ENCODE measurements at places on chromosomes 7 and 10.

GRCh38 chr7:55476852-55477780 is 95.2 kb downstream of the VOPP1 start:
- no peak for DNase-seq

GRCh38 chr7:93476491-93477344 is 97.8 kb downstream of the CALCR start:
- DNase-seq = no peak

DNA sequence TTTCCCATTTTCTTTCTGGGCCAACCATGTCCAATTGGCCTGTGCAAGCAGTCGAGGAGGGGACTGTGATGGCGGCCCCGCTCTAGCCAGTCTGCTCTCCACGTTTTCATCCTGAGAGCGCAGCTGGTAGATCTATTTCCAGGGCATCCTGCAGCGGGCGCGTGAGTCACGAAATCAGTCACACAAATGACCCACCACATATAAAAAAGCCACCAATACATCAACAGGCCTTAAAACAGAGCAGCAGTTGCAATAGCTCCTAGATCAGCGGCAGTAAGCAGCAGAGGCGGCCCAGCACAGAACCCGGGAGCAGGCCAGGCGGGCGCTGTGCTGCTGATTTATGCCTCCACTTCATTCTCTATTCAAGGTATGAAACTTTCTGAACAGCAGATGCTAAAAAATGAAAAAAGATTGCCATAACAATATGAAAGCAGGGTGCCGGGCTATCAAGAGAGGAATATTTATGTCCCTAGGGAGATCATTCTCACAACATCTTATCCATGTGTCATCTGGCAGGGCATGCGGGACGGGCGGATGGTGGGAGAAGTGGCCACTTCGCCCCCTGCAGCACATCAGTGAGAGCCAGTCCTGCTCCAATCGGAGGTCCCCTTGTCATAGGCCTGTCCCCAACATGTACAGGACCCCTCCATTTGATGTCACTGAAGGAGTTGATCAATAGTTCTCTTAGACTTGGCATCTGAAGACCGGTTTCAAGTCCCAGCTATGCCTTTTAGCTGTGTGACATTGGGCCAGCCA is 98.0 kb upstream of the GPR26 start:
- no peak for DNase-seq

DNA sequence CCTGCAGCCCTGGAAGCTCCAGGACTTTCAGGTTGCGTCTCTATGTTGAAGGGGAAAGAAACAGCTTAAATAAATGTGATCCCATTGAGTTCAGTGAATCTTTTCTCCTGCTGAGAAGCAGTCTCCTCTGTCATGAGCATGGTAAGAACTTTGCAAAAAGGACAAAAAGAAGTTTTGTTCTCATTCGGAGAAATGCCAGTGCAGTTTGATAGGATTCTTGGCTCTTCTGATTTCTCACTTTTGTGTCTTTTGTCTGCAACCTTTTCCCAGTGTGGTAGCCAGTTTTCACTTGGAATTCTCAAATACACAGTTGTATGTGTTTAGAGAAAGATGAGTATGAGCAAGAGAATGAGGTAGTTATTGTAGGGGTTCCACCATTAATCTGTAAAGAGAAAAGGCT is 64.3 kb downstream of the AP3M1 start:
- DNase-seq = no peak

DNA sequence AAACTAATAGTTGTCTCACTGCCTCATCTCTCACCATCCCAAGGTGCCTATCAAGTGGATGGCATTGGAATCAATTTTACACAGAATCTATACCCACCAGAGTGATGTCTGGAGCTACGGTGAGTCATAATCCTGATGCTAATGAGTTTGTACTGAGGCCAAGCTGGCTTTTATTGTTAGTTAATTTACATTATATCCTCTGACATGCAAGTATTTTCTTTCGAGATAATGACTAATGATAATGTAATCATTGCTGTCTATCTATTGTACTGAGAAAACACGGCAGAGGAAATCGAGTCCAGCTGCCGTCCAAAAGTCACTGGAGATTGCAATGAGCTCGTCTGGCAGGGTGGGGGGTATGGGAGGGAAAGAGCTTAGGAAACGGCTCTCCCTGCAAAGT is 172.4 kb upstream of the LANCL2 start:
- peak; percentile 82 for DNase-seq

GRCh38 chr7:91266067-91266688 is 1.9 kb downstream of the FZD1 start:
- DNase-seq = peak; percentile 59

Measured in fibroblast of skin of back (primary cell).